BJ (cell line): ENCODE measurements at places on chromosomes 1 and 21. TPM values are rescaled to one million over a fixed set of nuclear protein-coding genes. Genes with fewer than 3 reads are reported as not detected.

RGS5 gene
- 8.1 and 8.5 TPM in 2 replicates for polyA plus RNA-seq

HPDL gene
- polyA plus RNA-seq = 0.38 and 0.56 TPM in 2 replicates

LAMB3 gene
- 2.4 and 4.4 TPM in 2 replicates for polyA plus RNA-seq

LRRN2 gene
- not detected in 2 replicates for polyA plus RNA-seq

ZFP69B gene
- polyA plus RNA-seq = 1.5 and 2.5 TPM in 2 replicates

SLC6A17 gene
- 0.85 and 1.6 TPM in 2 replicates for polyA plus RNA-seq

DNA sequence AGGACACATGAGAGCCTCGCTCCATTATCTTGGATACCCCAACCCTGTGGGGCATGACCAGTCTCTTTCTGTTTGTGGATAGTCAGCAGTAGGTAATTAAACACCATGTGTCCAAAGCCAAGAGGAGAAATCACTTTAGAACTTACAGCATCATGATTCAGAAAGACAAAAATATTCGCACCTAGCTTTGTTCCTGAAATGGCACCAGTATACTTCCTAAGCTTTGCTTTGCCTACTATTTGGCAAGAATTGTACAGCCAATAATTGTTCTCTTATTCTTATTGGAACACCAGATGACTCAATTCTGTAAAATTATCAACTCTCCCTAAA is 24.2 kb downstream of the TNFRSF9 start:
- no peak for DNase-seq

DNA sequence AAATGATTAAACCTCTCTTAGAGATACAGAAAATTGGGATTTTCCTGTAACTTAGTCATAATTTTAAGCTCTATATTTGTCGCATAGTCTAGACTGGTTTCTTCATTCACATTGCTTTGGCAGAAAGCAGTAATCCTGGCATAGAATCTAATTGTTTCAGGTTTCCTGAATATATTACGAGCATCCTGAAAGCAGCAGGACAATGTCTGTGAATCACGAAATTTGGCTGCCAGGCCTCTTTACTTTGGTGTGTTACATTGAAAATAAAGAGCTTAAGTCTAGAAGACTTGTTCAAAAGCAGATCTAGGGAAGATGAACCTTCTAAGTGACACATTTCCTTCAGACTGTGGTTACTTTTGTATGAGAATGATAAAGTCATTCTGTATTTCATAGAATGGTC is 72.2 kb downstream of the TDRD5 start:
- no peak for DNase-seq

DNA sequence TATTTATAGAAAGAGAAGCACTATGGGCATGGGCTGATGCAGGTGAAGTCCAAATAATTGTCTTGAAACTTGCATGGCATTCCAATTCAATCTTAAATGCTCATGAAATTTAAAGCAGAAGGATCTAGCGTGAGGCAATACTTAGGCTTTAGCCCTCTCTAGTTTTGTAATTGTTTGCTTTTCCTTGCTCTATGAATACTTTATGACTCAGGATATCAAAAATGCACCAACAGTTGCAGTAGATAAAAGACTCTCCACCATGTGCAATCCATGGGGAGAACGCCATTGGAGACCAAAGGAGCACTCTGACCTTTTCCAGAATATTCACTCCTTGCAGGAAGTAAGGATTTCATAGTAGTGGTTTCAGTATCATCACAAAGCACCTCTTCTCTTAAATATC is 436.4 kb downstream of the LRRIQ3 start:
- DNase-seq = no peak

DNA sequence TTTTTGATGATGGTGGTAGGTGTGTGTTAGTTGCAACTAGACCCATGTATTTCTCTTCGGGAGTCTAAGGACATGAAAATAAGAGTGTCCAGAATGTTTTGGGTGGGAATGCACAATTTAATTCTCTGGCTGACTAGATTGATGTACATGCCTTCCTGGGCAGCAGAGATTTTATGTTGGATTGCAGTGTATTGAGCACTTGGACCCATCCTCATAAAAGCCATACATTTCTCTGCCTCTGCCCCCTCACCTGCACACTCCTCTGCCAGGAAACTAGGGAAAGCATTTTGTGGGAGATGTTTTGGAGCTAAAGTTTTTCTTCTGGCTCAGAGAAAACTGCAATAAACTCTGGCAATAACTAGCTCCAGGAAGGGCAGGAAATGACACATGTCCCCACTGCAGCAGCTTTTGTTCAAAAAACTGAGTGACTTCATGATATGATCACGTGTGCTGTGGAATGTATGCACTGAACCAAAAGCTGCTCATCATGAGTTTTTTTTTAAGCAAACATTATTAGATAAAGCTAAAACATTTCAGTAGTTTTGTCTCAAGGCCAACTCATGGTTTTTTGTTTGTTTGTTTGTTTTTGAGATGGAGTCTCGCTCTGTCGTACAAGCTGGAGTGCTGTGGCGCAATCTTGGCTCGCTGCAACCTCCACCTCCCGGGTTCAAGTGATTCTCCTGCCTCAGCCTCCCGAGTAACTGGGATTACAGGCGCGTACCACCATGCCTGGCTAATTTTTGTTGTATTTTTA is 17.6 kb downstream of the RIT1 start:
- DNase-seq = peak; percentile 71

DNA sequence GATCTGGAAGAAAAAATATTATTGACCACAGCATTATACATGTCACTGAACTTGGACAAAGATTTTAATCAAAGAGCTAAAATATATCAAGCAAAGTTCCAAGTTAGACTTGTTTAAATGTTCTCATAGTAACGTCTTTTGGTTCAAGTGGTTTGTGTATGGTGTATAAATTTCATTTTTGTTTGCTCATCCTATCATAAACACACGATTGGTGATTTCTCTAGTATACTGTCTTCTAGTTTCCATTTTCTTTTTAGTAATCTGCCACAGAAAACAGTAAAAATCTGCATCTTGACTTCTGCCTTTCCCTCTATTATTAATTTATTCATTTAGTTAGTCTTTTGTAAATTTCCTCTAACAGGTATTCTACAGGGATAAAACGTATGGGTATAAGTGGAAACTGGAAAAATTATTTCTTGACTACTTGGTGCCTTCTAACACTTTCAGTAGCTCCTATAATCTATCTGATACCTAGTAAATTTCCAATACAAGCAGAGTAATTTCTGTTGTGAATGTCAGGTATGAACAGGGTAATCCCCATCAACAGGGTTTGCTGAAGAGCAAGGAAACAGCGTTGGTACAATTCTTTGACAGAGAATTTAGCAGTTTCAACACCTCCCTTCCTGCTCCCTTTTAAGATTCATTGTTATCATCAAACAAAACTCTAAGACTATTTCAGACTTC is 268.0 kb downstream of the PTPRC start:
- DNase-seq = no peak

- no peak for DNase-seq
These were observed 25.2 kb downstream of the CRNN start for GRCh38 chr1:152388889-152389288.

- DNase-seq = no peak
These were observed 5.3 kb upstream of the SRP9 start for GRCh38 chr1:225772323-225772768.

DNA sequence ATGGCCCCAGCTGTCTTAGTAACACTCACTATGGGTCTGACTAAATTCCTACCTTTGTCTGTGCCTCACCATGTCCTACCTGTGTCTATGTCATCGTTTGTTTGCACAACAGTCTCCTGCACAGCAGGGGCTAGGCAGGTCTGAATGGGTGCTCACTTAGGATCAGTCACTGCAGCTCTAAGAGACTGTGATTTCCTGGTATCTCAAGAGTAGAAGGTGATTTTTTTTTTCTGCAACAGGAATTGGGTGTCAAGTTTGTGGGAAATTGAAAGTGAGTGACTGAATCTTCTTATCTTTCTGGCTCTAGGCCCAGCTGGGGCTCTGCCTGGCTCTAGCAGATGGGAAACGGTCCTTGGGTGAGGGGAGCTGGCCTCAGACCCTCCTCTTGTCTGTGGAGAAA is 46.4 kb upstream of the TRABD2B start:
- no peak for DNase-seq

DNA sequence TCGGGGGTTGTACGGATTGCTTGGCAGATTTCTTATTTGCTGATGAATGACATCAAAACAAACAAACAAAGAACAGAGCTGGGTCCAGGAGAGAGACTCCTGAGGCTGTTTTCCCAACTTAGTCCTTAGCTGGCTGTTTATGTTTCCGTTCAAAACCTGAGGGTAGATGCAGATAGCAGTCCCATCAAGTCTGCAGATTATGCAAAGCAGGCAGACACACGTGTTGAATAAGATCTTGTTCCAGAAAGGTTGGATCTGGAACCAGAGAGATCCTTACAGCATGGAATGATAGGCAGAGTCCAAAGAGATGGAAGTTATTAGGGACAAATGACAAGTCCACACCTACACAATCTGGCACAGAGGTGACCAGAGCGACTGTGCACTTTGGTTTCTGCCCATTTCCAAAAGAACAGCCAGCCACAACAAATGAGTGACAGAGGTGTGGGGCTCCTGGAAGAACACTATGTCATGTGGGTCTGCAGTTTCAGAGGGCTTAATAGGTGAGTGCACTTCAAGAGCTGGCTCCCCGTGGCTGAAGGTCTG is 65.5 kb downstream of the MAN1C1 start:
- no peak for DNase-seq

DNA sequence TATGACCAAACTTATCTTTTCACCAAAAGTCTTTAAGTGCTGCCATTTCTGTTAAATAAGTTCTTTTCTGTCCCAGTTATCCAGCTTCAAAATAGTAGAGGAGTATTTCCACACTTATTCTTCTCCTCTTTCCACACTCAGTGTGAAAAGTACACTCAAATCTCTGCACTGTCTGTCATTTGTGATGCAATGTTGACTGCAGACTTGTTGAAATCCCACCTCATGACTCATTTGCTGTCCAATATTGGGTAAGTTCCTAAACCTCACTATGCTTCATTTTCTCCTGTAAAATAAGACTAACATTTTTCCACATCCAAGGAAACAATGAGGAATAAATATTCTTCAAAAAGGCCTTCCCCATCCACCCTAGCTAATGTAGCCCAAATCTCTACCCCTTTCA is 17.5 kb downstream of the LRRIQ3 start:
- no peak for DNase-seq

GRCh38 chr1:80048716-80049115 is 1042.2 kb upstream of the ADGRL4 start:
- DNase-seq = no peak

GRCh38 chr1:199700551-199700950 is 327.0 kb upstream of the NR5A2 start:
- DNase-seq = no peak

DNA sequence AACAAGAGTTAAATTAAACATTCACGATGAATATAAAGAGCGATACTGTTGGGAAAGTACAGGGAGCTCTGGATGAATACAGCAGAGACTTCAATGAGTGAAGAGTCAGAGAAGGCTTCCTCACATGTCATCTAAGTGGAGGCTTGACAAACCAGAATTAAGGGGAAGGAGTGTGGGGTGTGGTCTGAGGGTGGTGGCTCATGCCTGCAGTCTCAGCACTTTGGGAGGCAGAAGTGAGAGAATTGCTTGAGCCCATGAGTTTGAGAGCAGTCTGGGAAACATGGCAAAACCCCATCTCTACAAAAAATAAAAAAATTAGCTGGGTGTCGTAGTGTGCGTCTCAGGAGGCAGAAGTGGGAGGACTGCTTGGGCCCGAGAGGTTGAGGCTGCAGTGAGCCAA is 8.7 kb downstream of the SDHB start:
- DNase-seq = no peak
